ENCODE measurements at places on chromosomes 7 and 10.
A peak's percentile ranks its signal among the peaks of the same experiment; 100 is the strongest.

- no peak for DNase-seq
Observed at GRCh38 chr10:43393606-43394360, 15.2 kb downstream of the HNRNPF start.

DNA sequence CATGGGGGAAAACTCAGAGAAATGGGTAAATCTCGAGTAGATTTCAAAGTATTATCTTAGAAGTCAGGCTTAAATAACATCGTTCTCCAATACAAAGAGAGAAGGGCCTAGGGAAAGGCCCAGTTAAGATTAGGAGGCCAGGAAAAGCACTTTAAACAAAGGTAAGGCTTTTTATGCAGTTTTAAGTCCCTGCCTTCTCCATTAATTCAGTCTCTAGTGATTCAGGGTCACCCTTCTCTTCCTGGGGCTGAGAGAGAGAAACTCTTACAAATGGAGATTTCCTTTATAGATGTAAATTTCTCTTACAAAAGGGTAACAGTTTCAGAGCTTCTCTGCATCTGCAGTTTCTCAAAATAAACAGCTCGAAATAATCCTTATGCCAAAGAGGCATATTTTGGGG, 179.3 kb downstream of the HECW1 start:
- DNase-seq, result no peak

GRCh38 chr7:139523199-139523941, at the start of gene CLEC2L:
Gene CLEC2L (plus strand): TSS chr7:139523685. CDS start chr7:139523928, 243 bp downstream.
- DNase-seq, result no peak

DNA sequence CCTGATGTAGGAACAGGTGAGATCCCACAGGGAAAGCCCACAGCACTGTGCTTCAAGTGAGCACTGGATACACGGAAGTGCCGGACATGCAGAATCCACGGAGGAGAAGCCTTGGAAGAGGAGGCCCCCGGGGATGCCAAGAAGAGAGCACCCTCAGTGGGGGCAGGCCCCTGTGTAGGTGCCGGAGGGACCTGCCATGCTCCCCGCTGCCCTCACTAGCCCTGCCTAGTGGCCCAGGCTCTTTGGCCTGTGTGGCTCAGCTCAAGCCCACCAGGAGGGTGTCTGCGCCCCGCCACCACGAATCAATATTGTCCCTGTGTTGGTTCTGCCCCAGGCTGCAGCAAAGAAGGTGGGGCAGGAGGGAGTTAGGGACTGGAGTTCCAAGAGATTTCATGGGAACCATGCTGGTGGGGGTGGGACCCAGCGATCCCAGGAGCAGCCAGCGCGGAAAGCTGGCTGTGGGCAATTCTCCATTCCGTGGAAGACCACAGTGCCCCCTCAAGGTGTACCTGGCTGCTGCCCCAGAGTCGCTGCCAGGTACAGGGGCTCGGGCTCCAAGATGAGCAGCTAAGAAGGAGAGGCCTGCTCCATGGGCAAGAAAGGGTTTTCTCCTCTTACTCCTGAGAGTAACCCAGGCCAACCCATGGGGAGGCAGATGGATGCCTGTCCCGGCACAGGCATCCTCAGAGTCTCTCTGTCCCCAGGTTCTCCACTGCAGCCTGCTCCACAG, 34.9 kb upstream of the LEP start:
- peak; percentile 61 for DNase-seq

DNA sequence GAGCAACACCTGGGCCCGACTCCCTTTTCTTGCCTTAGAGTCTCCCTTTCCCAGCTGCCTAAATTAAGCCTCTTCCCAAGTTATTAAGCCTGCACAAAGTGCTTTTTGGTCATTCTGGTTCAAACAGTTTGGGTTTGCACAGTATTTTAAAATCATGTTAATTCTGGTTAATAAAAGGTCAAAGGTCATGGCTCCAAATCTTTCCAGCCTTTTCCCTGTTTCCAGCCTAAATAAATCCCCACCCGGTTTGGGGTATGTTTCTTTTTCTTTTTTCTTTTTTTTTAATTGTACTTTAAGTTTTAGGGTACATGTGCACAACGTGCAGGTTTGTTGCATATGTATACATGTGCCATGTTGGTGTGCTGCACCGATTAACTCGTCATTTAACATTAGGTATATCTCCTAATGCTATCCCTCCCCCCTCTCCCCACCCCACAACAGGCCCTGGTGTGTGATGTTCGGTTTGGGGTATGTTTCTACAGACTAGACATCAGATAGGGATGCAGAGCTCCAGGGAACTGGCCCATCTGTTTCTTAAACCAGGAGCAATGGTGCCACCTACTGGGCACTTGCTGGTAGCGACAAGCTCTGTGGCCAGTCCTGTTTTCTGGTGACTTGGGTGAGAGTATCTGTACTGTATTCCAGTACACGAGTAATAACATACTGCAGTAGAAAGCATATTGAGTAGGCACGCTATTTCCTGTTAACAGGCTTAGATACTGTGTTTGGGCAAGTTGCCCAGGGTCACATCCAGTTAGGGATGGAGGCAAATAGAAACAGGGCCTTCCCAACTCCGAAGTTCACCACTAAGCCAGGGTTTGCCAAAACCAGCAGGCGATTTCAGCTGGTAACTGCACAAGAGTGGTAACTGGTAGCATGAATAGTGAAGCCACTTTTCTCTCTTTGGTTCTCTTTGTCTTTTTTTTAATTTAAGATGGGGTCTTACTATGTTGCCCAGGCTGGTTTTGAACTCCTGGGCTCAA, 60.6 kb upstream of the TRIM8 start:
- DNase-seq, result peak; percentile 86

DNA sequence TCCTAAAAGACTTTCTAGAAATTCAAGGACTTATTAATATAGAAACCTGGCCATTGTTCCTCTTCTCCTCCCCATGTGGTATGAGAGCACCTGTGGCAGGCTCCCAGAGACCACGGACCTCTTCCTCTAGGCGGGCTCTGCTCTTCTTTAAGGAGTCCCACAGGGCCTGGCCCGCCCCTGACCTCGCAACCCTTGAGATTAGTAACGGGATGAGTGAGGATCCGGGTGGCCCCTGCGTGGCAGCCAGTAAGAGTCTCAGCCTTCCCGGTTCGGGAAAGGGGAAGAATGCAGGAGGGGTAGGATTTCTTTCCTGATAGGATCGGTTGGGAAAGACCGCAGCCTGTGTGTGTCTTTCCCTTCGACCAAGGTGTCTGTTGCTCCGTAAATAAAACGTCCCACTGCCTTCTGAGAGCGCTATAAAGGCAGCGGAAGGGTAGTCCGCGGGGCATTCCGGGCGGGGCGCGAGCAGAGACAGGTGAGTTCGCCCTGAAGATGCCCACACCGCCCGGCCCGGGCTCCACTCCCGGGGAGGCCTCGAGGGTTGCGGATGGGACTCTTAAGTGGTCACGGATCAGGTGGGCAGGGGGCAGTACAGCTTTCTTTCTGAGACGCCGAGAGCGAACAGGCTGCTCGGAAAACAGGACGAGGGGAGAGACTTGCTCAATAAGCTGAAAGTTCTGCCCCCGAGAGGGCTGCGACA, at the start of gene SLC26A4:
Gene SLC26A4 (plus strand): TSS at position 448 of the 700 bp plus-strand sequence. CDS start 814 bp downstream, outside the sequence.
- DNase-seq, result no peak

- peak; percentile 66 for DNase-seq
Observed at GRCh38 chr10:42940487-42941294, 136.2 kb upstream of the RET start.

- no peak for DNase-seq
Observed at GRCh38 chr7:74272305-74273038, 16.7 kb upstream of the CLIP2 start.

All from type B pancreatic cell (in vitro differentiated cells).